ENCODE measurements at places on chromosomes 1 and 21.

DNA sequence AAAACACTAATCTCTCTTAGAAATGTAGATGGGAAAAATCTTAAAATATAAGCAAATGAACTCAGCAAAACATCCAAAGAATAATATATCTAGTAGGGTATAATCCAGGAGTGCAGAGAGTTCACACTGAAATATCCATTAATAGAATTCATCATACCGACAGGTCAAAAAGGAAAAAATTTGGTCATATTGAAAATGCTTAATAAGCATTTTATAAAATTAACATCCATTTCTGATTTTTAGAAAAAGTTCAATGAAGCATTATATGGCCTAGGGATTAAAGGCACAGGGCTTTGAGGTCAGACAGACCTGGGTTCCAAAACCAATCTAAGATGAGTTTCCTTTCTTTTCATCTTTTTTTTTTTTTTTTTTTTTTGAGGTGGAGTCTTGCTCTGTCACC is 16.4 kb downstream of the EPHA10 start:
- DNase-seq = no peak

- DNase-seq = no peak
These were observed 141.6 kb downstream of the MIS18A start for GRCh38 chr21:32137266-32137665.

- DNase-seq = peak; percentile 65
These were observed 8.2 kb downstream of the HAPLN2 start for GRCh38 chr1:156627313-156627880.

DNA sequence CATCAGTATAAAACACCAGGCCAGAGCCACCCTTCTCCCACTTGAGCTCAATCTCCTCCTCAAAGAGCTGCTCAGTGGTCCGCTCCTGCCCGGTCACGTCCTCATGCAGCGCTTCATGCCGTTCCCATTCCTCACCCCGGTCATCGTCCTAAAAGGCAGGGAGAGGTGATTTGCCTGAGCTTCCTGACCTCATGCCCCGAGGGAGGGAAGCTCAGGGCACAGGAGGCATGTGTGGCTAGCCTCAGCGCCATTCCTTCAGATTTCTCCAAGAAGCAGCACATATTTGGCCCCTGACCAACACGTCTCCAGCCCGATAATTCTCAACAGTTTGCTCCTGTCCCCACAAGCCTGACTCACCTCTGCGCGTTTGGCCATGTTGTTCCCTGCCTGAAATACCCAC is 4.2 kb upstream of the GPN2 start:
- DNase-seq = no peak

DNA sequence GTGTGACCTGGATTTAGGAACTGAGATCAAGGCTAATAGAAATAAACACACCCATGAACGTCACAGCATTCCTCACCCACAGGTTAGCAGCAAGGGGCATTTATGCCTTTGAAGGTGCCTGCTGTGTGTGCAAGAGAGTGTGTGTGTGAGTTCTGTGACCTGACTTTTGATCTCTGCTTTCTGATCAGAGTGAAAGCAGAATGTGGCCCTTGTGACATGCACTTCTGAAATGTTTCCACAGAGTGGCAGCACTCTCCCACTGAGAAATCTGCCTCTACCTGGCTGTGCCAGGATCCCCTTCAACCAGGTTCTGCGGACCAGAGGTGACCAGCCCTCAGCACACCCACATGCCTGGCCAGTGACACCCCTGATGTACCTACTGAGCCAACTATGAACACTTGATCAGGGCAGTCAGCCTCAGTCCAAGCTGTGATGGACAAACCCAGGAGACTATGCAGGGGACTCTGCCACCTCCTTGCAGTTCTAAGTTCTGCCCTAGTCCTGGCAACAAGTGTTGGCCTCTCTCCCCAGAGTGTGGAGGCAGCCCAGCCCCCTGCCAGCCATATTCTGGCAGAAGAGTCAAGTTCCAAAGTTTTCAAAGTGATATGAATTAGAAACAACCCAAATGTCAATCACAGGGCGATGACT is 41.0 kb downstream of the RXRG start:
- no peak for DNase-seq
